ENCODE measurements at places on chromosomes 5 and 9.

DNA sequence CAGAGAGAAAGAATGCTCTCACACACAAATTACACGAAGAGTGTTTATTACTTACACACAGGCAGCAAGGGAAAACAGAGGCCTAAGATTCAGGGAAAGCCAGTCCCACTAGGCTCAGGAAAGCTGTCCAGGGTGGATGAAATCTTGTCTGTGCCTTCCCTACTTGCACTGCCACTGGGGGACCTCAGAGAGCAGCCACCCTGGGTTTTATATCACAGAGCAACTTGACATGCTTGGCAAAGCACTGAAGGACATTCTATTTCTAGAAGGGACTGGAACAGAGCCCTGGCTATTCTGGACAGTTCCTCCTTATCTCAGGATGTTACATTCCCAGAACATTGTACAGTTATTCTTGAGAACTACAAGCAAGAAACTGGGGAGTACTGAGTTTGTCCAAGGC is 7.5 kb upstream of the PRSS3 start:
- DNase-seq, result no peak

- DNase-seq, result no peak
These were observed 22.5 kb downstream of the DYNC2I2 start for GRCh38 chr9:128634111-128634510.

- DNase-seq, result no peak
These were observed 43.3 kb upstream of the ALDH1A1 start for GRCh38 chr9:72996114-72996513.

DNA sequence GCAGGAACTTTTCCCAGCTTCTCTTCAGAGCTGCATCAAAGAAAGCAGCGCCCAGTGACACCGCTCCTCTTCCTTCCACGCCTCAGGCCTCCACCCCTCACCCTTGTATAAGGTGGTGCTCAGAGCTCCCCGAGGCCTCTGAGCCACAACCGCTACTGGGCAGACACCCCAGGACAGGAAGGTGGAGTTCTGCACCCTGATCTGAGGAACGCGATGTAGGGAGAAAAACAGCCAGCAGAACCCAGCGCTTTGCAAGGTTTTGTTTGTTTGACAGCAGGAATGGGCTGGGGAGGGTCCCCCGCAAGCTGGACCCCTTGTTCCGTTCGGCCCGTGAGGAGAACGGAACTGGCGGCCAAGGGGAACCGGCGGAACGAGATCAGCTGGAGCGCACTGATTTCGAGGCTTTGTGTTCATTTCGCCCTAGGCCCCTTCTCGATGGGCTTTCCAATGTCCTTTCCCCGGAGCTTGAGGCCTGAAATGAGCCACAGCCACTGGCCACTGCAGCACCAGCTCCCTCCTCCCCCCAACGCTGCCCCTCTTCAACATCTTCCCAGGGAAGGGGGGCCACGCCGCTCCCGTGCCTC is 4.1 kb downstream of the EDF1 start:
- DNase-seq, result no peak

- no peak for DNase-seq
These were observed 32.6 kb upstream of the SLC6A19 start for GRCh38 chr5:1168796-1169195.

DNA sequence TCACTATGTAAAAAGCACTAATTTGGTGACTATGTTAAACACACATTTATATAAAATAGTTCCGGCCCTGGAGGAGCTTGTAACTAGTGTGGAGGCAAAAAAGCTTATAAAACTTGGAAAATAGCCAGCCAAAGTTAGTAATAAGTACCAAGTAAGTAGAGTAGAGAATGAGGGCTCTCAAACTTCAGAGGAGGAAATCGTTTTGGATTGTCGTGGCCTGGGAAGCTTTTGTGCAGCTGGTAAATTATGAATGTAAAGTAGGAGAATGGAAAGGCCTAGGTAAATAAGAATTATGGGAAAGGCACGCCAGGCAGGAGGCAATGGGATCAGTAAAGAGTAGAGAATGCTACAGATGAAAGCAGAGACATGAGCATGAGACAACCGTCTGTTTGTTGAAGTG is 832.7 kb upstream of the ZNF608 start:
- DNase-seq, result no peak

GRCh38 chr5:54611290-54611951 is 93.9 kb downstream of the SNX18 start:
- DNase-seq, result no peak

DNA sequence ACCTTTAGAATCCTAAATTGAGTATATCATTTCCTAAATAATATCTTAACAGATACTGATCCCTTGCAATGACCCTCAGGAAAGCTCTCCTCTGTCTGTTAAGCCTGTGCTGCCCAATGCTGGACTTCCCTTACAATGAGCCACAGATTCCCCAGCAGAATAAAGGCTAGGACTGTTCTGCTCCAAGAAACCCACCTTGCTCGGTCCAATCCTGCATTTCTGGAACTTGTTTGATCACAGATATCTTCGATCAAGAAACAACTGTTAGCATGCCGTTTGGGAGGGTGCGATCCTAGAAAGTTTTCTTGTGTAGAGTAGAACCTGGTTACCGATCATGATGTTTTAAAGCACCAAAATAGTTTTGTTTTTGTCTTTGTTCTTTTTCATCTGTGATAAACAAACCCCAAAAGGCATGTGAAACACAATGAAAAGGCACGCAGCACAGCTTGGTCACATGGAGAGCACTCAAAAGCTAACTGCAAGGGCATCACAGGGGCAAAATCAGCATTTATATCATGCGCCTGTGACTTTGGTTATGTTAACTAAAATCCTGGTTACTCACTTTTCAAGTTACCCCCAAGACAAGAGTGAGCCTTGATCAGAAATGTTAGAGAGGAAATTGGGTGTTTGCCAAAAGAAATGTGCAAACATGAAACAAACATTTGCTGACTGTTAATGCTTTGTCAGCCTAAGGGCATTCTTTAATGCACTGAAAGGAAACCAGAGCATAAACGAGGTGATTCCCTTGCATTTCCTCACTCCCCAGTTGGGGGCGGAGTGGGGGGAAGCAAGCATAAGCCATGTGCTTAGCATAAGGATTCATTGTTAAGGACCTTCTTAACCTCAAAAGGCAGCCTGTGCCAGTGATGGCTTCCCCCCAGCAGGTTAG is 61.9 kb upstream of the ADAMTS16 start:
- DNase-seq, result no peak

GRCh38 chr5:27009540-27009915 is 28.9 kb downstream of the CDH9 start:
- DNase-seq, result no peak

DNA sequence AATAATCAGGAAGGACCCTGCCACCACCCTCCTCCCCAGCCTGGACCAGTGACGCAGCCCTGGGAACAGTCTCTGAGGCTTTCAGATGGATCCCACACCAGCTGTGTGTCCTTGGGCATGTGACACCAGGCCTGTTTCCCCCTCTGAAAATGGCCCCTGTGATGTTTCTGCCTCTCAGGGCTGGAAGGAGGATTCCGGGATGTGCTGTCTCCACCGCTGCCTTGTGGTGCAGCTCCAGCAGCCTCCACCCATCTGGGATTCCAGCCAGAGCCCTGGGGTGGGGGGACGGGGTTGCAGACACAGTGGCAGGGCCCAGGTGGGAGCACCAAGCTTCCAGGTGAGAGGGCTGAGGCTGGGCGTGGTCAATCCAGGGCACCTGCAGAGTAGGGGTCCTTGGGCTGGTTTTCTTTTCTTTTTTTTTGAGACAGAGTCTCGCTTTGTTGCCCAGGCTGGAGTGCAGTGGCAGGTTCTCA is 179.7 kb upstream of the IER5L start:
- no peak for DNase-seq

DNA sequence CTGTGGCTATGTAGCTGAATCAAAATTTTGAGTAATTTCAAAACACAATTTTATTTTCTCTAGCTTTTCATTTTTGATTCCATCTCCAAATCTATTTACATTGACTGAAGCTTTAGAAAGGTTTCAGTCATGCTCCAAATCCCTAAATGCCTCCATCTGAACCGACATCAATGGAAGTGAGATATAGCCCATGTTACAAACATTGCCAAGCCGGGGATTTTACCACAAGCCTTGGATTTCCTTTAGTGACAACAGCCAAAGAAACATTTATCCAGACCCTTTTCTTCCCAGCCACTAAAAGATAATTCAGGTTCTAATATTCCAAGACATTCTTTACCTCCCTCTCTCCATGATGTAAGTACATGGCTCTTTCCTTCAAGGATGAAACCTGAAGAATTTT is 1087.7 kb upstream of the SEMA6A start:
- DNase-seq, result no peak

DNA sequence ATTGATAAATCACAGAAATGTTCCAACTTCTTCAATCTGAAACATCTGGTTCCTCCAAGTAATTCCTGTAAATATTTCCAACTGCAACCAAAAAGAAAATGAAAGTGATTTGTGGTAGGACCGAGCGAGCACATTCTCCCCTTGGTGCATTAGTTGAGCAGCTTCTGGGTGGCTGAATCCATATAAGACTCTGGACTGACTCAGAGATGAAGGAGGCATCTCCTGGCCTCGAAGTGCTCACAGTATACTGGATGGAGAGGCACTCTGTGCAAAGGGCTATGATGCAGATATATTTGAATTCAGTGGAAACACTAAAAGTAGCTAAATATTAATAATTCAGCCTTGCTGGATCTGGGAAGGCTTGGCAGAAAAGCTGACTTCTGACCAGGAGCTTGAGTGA is 265.0 kb downstream of the MARCHF11 start:
- no peak for DNase-seq

DNA sequence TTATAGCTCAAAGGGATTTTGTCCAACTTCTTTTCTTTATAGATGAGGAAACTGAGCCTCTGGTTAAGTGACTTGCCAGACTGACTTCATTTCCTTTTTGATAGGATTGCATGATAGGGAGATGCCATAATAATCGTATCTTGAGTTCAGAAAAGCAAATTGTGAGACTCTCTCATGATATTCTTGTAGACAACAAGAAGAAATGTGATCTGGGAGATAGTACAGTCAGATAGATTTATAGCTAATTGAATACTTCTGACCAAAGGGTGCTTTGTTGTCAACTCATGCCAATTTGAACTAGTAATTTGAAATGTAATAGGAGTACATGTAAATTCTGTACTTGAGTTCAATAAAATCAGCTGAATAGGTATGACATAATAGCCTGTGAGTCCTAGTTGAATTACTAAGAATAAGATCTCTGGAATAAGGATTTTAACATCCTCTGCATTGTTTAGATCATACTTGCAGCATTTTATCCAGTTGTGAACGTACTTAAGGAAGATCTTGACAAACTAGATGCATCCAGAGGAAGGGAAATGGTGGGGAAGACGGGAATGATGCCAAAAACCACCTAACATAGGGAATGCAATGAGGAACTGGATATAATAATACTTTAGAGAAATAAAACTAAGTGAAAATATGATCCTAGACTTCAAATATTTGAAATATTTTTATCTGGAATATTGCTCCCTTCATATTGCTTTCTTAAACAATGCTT is 25.5 kb downstream of the CWC27 start:
- no peak for DNase-seq

- no peak for DNase-seq
These were observed 1291.8 kb upstream of the DMAC1 start for GRCh38 chr9:9091387-9091786.

DNA sequence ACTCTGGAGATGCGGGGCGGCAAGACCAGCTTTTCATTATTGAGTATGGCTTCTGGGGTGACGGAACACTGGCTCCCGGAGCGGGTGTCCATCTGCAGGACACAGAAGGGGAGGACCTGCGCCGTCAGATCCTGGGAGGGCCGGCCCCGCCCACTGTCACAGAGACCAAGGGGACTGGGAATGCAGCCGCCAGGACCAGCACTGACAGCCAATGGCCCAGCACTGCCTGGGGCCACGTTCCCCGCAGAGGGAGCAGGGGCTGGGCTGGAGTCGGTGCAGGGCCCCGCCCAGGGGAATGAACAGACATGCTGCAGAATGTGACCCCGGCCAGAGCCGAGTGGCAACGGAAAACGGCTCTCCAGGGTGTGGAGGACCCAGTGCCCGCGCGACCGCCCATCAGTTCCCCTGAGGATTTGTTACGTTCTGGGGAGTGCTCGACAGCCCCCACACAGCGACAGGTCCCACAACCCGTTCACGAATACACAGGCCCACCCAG is at the start of gene ZDHHC11:
Gene ZDHHC11 (minus strand): TSS at position 476 of the 496 bp plus-strand sequence. CDS start 384 bp downstream, at position 92.
- DNase-seq, result no peak

GRCh38 chr5:55758231-55758630 is 20.4 kb downstream of the DDX4 start:
- no peak for DNase-seq

GRCh38 chr5:3845230-3845629 is 249.6 kb downstream of the IRX1 start:
- DNase-seq, result no peak

DNA sequence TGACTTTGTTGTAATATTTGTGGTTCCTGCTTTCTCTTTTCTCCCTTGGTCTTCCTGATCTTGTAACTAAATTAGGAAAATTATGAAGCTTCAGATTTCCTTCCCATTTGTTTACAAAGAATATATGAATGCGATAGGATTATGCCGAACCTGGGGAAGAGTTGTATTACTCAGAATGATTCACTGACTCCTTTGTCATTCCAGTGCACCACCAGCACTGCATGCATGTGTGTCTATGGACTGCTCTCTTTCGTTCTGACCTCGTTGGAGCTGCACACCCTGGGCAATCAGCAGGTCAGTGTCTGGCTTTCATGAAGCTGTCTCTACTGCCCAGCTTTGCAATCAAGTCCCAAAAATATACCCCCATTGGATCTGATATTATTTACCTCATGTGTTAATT is 25.5 kb downstream of the NUP188 start:
- no peak for DNase-seq

GRCh38 chr5:176454724-176455394 is 6.7 kb downstream of the FAF2 start:
- DNase-seq, result no peak

DNA sequence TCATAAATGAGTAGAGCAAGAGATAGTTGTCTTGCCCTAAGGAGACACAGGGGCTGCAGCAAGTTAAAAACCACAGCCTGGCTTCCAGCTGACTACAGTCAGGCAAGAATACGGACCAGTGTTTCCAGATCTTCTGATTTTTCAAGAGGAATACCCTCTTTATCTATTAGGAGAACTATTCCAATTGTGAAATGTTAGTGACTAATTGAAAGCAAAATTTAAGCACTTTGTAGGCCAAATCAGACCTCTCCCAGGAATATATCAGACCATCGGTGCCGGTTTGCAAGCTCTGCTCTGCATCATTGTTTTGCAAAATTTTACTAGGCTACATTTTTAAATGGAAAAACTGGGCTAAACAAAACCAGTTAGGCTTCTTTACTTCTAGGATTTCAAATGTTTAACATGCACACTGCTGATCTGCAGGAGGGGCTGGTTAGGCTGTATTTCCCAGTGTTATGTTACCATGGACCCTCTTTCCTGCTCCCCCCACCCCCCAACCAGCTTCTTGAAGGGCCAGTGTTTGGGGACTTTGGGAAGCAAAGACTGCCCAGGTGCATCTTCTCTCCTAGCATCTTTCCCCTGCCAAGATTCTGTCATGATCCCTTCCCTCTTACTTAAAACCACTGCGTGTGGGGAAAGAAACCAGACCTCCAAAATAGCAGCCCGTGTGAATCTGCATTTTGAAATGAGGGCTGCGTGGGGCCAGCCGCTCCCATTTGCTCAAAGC is 1.1 kb upstream of the ARSI start:
- no peak for DNase-seq

DNA sequence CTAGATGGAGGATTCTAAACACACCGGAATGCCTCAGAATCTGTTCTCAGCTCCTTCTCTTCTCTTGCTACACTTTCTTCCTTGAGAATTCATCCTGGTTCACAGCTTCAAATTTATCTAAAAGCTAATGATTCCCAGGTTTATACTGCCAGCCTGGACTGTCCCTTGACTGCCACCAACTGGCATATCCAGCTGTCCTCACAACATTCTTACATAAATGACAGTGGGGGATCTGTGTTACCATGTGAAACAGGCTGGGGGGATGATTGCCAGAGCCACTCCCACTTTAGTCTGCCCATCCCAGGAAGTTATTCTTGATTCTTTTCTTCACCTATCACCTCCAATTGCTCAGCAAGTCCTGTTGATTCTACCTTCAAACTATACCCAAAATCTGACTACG is 27.2 kb upstream of the ZFR start:
- no peak for DNase-seq

Data from amygdala (tissue), 56 donors.